ENCODE measurements at places on chromosomes 3 and 15.

GRCh38 chr3:13039213-13039896 lies 33.9 kb downstream of the IQSEC1 start:
- no peak for DNase-seq

DNA sequence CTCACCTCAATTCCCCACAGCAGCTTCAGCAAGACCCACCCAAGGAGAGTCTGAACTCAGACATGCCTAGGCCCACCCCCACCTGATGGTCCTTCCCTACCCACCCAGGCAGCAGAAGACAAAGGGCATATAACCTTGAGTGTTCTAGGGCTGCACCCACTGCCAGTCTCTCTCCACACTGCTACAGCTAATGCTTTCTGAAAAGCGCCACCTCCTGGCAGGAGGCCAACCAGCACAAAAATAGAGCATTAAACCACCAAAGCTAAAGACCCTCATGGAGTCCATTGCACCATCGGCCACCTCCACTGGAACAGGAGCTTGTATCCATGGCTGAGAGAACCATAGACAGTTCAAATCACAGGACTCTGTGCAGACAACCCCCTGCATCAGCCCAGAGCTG lies 11.3 kb upstream of the RPL39L start:
- peak; percentile 24 for DNase-seq

DNA sequence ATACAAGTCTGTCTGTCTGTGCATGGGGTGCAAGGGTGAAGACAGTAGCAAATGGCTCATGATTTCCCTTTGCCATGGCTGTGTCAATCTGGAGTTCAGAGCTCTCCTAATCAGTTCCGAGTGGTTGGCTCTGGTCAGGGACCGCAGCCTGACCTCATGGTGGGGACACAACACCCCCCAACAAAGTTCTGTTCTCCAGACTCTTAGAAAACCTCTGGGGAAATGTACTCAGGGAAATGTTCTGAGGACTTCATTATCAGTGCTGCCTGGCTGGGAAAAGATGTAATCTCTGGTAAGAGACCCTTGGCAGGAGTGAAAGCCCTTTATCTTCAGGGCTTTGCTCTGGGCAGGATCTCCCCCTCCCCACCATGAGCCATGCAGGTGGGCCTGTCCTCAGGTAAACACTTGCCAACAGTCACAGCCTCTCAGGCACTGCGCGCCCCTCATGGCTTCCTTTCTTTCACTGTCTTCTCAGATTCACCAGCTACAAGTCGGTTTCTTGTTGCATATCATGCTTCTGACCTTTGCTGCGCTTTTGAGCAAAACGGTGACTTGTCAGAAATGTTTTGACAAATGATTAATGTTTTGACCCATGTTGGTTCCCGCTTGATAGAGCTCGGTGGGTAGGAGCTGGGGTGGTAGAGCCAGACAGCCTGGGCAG lies 95.5 kb downstream of the ST6GAL1 start:
- DNase-seq, result no peak

- DNase-seq, result peak; percentile 56
These were observed 1190.0 kb upstream of the ALCAM start for GRCh38 chr3:104176706-104177105.

DNA sequence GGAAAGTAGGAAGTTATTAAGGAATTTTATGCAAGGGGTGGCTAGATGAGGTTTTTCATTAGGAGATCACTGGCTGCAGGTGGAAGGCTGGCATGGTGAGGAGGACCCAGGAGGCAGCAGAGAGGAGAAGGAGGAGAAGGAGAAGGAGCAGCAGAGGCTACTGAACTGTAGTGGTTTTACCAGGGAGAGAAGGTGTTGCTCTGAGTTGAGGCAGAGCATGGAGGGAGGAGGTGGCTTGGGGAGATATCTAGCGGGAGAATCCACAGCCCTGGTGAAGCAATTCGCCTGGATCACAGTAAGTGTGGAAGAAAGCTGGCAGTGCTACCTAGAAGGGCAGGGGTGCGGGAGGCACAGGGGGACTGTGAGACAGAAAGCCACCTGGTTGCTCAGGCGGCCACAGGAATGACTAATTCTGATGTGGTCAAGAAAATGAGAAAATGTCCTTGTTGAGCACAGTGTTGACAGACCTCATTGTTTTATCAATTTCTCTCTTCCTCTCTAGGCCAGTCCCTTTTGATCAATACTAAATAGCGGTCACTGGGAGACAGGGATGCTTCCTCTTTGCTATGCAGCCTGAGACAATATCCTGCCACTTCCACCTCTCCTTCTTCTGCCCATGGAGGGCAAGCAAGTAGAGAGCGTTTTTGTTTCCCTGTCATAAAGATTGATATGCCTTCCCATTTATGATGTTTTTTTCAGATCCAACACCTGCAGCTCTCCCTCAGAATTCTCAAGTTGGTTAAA lies 94.6 kb downstream of the EEFSEC start:
- no peak for DNase-seq

GRCh38 chr15:45168751-45169551 lies 18.8 kb downstream of the SHF start:
- DNase-seq, result no peak

Data from PC-3 (cell line).